ENCODE measurements at places on chromosomes 3 and 15.

GRCh38 chr15:38189671-38190295 lies 62.9 kb upstream of the SPRED1 start:
- no peak for DNase-seq

GRCh38 chr3:42569593-42570142 lies 12.1 kb downstream of the SEC22C start:
- DNase-seq, result no peak

- no peak for DNase-seq
Observed at GRCh38 chr3:143271136-143271535, 151.6 kb downstream of the CHST2 start.

DNA sequence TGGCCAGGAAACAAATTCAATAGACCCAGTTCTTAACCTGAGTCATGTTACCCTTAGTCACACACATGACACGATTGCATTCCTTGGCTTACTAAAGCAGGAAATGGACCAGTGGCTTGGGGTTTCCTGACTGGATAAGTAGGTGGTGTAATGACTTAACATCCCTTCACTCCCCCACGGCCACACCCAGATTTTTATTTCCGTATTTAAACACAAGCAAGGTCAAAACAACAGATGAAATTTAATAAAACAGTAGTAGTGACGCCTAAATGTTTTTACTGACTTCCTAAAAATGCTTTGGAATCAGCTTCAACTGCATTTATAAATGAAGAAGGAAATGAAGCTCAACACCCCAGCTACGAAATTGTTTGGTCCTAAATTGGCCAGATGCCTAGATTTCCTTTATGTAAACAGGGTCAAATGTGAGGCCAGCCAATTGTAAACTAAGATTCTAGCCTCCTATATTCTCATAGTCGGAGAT lies 324.3 kb downstream of the CHST2 start:
- DNase-seq, result no peak

- DNase-seq, result peak; percentile 51
Observed at GRCh38 chr15:73897441-73898261, 24.3 kb downstream of the TBC1D21 start.

DNA sequence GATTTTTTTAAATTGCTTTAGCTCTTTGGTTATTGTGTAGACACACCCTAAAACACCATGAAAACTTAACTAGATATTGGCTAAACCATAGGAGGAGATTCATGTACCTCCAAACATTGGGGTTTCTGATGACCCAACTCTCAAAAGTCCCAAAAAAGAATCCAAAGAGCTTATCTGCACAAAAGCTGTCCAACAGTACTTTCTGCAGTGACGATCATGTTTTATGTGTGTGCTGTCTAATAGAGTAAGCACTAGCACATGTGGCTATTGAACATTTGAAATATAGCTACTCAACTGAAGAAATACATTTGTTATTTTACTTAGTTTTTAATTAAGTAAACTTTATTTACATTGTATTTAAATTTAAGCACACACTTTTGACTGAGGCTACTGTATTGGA lies 818.2 kb upstream of the LMCD1 start:
- no peak for DNase-seq

- peak; percentile 71 for DNase-seq
Observed at GRCh38 chr15:72685925-72686794, at the start of the genes BBS4 and HIGD2B. TSS of gene BBS4 (plus strand) at chr15:72686207. CDS start at chr15:72686228, 21 bp downstream. TSS of gene HIGD2B (minus strand) at chr15:72686182. CDS start at chr15:72676374, 9,808 bp downstream.

DNA sequence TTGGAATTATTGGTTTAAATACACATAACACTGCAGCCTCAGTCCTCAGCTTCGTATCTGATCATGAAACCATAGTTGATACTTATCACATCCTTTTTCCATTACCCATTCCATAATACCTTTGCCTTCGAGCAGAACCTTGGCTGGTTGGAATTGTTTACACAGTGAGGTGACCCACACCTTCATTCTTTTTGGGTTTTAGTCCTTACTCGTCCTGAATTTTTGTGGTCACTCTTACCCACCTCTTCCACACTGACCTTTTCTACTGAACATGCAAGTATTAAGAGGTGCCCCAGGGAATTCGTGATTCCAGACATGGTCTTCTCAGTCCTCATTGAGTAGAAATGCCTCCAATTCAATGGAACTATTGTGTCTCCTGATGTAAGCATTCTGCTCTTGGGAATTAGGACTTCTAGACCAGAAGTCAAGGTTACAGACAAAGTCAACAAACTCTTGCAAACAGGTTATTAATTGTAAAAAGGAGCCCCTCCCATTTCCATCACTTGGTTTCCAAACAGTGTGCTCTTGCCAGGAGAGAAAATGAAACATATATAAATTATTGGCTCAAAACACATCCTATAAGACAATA lies 37.7 kb downstream of the SCN11A start:
- DNase-seq, result no peak

- DNase-seq, result no peak
Observed at GRCh38 chr15:70186152-70186551, 88.4 kb upstream of the TLE3 start.

GRCh38 chr3:127770671-127771355 lies 51.5 kb downstream of the MGLL start:
- no peak for DNase-seq

- no peak for DNase-seq
Observed at GRCh38 chr3:5741017-5741416, 553.5 kb downstream of the EDEM1 start.

GRCh38 chr3:129623447-129624118 lies 17.1 kb upstream of the PLXND1 start:
- DNase-seq, result no peak

- no peak for DNase-seq
Observed at GRCh38 chr3:152879130-152879789, 44.3 kb downstream of the P2RY1 start.

GRCh38 chr3:141992512-141992911 lies 116.1 kb downstream of the ATP1B3 start:
- DNase-seq, result no peak

DNA sequence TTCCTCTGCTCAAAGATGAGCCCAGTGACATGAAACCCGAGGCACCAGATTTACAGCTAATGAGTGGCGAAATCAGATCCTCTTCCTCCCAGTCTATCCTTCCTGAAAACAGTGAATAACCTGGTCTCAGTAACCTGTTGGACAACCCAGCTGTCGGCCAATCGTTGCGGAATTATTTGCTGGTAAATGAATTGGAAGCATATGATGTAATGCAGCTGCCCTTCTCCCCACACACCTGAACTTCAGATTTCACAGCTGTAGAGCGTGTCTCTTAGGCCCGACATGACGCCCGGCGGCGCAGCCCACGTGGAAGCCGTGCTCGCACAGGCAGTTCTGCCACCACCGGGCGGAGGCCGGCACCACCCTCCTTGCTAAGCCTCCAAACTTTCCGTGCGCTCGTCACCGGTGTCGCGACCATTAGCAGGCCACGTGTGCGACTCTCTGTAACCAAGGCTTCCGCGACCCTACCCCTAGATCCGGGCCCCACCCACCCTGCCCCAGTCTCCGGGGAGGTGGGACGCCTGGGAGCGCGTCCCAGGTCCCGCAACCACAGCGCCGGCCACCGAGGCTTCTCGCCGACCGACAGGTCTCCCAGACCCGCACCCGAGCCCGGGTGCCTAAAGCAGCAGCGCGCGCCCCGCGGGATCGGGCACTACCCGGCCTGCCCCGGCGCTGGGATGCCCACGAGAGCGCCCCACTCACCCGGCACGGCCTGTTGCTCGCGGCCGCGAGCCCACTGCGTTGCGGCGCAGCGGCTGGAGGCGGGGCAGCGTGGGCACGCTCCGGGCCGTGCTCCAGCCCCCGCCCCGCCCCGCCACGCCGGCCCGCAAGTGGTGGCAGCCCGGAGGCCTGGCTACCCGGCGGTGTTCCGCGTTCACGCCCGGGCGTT lies at the start of gene RIOX2:
TSS of gene RIOX2 (minus strand) at position 753 of the 889 bp plus-strand sequence. CDS start 4,838 bp downstream, outside the sequence.
- DNase-seq, result peak; percentile 66

DNA sequence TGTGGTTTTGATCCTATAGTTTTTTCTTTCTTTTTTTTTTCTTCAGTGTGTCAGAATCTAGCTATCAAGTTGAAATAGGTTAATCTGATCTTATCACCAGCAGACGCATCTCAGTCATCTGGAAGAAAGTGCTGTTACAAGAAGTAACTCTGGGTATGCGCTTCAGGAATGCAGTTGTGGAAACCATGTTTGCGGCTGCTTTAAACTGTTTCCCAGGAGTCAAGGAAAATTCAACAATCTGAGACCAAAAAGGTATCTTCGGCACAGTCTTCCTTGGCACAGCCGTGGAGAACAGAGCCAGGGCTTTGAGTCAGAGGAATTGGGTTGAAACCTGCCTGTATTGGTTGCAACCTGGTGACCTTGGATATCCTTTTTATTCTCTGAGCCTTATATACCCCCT lies 59.9 kb downstream of the CD47 start:
- no peak for DNase-seq

GRCh38 chr3:44000586-44000985 lies 241.1 kb upstream of the TOPAZ1 start:
- no peak for DNase-seq

GRCh38 chr3:161372321-161373260 lies 1.3 kb upstream of the SPTSSB start:
- DNase-seq, result no peak

DNA sequence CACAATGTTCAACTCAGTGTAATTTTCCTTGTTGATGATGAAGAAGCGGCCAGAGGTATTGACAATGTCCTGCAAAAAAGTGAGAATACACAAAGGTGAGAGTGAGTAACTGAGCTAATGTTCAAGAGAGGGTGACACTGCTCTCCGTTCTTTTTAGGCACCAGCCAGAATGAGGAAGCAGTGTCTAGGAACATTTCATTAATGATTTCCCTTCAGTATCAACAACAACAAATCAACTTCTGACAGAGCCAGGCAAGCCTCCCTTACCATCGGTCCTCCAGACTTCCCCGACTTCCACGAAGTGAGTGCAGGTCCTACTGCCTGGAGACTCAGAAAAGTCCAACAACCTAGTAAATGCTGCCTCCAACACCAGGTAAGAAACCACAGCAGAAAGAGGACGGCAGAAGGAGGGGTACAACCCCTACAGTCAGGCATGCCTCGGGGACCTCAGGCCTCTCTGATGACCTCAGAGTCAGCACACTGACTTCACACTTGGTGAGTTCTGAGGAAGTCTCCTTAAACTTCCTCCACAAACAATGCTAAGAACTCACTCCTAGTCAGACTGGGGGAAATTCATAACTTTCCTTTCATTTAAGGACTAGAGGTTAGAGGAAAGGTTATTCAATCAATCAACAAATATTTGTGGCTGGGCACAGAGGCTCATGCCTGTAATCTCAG lies 62.7 kb downstream of the NPTN start:
- DNase-seq, result no peak

GRCh38 chr3:38117163-38117716 lies 19.7 kb downstream of the ACAA1 start:
- DNase-seq, result peak; percentile 6

DNA sequence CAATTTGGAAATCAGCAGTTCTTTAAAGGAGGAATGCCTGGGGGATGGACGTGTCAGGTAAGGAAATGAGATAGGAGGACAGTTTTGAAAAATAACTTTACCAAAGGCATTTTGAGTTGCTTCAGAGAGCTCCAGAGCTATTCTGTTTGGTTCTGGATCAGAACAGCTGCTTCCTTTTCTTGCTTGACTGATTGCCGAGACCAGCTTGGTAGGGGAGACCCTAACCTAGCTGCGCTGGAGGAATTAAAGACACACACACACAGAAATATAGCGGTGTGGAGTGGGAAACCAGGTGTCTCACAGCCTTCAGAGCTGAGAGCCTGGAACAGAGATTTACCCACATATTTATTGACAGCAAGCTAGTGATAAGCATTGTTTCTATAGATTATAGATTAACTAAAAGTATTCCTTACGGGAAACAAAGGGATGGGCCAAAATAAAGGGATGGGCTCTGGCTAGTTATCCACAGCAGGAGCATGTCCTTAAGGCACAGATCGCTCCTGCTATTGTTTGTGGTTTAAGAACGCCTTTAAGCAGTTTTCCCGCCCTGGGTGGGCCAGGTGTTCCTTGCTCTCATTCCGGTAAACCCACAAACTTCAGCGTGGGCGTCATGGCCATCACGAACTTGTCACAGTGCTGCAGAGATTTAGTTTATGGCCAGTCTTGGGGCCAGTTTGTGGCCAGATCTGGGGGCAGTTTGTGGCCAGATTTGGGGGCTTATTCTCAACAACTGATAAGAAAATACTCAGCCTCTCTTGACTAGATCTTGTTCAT lies 556.0 kb downstream of the ROBO1 start:
- DNase-seq, result no peak

DNA sequence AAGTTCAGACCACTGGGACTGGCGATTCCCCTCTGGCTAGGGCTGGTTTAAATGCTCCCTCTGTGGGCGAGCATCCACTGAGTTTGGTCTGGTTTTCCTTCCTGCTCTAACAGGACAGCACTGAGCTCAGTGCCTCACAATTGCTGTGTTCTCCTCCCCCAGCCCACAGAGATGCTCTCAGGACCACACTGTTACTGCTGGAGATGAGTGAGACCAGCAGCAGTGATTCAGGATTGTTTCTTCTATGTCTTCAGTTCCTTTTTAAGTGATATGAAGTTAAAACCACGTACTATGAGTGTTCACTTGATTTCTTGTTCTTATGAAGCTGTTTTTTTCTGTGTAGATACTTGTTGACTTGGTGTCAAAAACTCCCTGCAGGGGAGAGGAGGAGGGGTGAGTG lies 180.4 kb upstream of the COL8A1 start:
- DNase-seq, result no peak

DNA sequence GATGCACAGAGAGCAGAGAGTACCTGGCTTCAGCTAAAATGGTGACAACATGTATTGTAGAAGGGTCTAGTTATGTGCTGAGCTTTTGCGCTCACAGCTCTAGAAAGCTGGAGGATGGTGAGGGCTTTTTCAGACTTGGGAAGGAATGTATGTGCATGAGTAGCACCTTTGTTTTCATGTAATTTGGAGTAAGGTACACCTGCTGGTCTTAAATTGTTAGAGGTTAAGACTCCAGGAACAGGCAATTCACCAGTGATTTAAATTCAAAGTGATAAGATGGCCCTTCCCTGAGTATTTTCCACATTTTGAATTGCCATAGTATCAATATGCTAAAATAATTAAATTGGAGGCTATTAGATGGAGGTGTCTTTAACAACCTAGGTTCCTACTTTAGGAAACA lies 436.4 kb upstream of the GOLIM4 start:
- no peak for DNase-seq

GRCh38 chr3:65672871-65673815 lies 365.6 kb downstream of the MAGI1 start:
- DNase-seq, result no peak

DNA sequence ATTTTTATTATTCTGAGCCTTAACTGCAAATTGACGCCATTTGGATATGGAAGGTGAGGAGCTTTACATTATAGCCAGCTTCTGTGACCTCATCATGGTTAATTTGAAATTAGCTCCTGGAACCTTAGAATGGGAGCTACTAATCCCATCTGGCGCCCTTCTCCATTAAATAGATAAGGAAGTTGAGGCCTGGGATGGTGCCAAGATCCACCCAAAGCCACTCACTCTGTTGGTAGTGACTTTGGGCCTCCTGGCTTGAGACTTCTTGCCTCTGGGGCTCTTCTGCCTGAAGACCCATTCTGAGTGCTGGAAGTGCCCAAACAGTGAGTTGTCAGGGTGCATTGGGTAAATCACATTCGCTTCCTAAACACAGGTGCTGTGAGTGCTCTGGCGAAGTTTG lies 12.0 kb upstream of the HMCES start:
- DNase-seq, result no peak

GRCh38 chr3:183698756-183699155 lies 1.2 kb downstream of the YEATS2 start:
- no peak for DNase-seq
